ENCODE measurements at places on chromosomes 13 and 19.

DNA sequence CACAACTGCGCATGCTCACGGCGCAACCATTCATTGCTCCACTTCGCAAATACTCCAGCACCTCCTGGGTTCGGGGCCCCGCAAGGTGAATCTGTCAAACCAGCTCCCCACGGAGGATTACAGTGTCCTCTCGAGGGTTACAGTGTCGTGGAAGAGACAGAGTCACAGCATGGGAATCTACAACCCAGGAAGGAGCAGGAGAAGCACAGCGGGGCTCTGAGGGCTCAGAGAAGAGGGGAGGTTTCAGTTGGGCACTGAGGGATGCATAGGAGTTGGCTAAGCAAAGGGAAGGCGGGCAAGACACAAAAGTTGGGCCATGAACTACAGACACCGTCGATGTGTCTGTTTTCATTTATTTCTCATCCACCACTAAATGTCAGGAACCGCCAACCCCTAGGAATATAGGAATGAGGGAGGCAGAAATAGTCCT, 1.0 kb upstream of the GTF2F1 start:
- peak; percentile 56 for DNase-seq

DNA sequence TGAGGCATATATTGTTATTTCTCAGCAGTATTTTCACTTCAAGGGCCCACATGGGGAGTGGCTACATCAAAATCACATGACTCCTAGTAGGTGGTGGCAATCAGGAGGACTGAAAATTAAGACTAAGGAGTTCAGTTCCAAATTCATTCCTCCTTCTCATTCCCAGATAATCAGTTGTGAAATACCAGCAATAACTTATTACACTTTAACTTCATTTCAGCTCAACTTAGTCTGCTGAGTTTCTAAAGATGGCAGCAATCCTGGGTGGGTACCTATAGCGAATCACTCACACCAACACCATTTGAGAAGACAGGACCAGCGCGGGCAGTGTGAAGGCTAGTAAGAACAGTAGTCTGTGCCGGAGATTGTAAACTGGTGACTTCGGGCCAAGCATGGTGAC, 63.9 kb upstream of the SLC10A2 start:
- no peak for DNase-seq

- no peak for DNase-seq
Measured at GRCh38 chr19:28012361-28012760, 1200.6 kb downstream of the UQCRFS1 start.

DNA sequence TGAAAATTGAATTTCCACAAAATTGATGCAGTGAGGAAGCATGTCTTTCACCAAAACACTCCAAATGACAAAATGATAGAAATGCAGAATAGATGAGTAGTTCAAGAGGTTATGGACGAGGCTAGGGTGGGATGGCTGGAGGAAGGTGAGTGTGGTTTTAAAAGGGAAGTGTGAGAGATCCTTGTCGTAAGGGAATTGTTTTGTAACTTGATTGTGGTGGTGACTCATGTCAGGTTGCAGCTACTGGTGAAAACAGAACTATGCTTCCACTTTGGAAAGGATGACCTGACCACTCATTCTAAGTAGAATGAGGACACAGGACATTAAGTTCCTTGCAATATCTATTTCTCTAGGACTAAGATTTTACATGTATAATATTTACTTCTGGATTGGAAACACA, 345.7 kb downstream of the MTUS2 start:
- DNase-seq = no peak

- no peak for DNase-seq
Measured at GRCh38 chr13:97549201-97549600, 115.2 kb downstream of the RAP2A start.

DNA sequence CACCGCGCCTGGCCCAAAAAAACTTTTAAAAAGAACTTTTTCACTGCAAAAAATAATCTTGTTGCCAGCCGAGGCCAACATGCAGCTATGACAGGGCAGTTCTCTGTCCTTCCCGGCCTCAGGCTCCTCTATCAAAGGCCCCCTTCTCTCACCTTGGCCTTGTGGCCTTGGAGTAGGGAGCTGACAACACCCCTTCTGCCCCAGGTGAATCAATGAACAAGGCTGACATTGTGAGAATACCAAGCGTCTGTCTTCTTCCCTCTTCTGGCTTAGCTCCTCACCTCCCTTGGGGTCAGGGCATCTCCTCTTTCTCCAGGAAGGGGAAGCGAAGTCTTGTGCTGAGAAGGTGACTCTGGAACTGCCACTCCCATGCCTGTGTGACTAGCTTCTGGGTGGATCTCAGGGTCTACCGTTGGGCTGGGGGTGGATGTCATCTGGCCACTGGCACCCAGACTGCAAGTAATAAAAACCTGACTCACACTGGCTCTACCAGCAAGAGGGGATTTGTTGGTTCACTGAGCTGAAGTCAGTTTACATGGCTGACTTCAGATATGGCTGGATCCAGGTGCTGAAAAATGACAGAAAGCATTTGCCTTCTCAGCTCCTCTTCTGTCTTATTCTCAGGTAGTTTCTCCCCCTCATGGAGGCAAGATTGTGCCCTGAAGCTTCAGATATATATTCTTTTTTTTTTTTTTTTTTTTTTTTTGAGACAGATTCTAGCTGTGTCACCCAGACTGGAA, 6.3 kb downstream of the C19orf38 start:
- DNase-seq = no peak

GRCh38 chr19:8445488-8446001, 770 bp downstream of the HNRNPM start:
- no peak for DNase-seq

GRCh38 chr13:80359414-80359777, 18.5 kb upstream of the SPRY2 start:
- no peak for DNase-seq

DNA sequence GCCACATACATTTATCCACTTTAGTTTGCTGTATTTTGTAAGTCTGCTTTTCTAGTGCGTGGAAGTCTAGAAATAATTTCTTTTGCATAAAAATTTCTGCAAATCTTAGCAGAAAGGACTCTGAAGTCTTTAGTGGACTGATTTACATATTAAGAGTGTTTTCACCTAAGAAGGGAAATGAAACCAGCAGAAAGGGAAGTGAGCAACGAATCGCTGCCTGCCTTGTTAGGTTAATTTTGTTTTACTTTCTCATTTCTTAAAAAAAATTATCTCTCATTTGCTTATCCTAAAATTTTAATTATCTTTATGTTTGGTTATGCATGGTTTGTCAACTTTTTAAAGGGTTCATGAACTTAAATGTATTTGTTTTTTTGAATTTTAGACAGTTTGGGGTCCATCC, 767 bp upstream of the GPR18 start:
- DNase-seq = no peak

DNA sequence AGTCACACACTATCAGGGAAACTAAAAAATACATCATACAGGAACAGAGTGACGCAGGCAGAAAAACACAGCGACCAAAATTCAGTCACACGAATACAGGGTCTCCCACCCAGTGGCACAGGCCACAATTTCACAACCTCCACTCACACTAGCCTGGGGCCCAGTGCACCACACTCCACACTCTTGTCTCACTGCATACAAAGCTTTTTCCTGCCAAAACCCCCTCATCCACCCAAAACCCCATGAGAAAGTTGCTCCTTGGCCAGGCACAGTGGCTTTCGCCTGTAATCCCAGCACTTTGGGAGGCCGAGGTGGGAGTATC, 1.2 kb downstream of the S1PR5 start:
- no peak for DNase-seq

DNA sequence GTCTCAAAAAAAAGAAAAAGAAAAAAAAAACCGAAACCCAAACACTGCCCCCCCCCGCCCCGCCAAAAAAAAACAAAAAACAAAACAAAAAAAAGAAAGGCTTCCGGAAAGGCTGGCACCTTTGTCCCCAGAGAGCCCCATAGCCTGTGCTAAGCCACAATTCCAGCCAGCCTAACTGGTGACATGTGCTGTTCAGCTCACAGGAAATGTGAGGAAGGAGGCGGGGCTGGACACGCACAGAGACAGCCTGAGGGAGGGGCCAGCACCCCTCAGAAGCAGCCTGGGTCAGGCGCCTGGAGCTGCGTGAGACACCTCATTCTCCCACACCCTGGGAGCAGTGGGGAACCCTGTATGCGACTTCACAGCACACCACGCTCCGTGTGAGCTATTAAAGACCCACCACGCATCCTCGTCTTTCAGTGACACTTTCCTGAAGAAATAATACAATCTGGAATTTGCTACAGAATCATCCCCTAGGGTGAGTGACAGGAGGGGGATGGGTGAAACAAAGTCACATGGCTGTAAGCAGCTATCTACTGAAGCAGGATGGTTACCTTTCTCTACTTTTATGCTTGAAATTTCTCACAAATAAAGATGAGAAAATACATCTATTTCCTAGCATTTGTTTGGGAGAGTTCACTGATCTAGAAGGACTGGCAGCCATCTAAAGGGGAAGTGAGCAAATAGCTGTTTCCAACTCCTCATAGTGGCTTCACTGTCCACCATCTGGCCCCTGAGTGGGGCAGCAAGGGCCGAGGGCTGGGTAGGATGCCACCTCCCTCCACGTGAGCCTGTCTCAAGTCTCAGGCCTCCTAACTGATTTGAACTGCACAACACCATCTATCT, 12.3 kb upstream of the SLC35E1 start:
- peak; percentile 72 for DNase-seq

GRCh38 chr19:36973021-36973843, 57.1 kb downstream of the ZNF568 start:
- peak; percentile 70 for DNase-seq
